ENCODE measurements at places on chromosomes 2 and 18.

GRCh38 chr2:39508198-39508597 lies 71.1 kb upstream of the MAP4K3 start:
- DNase-seq: no peak

GRCh38 chr2:219611306-219611705 lies 13.6 kb downstream of the STK11IP start:
- no peak for DNase-seq

DNA sequence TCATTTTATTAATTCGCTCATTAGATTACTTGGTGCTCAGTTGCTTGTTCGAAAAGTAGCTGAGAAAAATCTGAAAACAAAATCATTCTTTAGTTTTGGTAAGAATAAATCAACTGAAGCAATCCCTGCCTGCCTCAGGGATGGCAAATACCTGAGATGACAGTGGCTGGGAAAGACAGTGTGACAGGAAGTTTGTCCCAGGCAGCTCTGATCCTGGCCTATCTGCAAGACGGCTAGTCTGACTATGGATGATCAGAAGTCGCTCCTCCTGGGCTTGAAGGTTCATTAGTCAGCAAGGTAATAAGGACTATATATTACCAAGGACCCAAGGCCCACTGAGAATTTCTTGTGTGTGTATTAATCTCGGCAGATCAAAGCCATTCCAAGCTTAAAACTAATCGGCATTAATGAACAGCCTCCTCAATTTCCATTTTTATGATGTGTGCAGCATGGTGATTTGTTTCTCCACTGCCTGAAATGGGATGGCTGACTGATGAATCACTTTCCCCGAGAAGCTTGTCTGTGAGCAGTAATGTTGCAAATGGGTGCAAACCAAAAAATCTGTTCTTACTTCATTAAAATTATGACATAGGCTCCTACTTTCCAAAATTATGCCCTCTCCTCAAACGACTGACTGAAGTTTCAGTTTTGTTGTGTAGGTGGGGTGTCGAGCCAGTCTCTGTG lies 199.9 kb downstream of the ACTR3 start:
- no peak for DNase-seq

DNA sequence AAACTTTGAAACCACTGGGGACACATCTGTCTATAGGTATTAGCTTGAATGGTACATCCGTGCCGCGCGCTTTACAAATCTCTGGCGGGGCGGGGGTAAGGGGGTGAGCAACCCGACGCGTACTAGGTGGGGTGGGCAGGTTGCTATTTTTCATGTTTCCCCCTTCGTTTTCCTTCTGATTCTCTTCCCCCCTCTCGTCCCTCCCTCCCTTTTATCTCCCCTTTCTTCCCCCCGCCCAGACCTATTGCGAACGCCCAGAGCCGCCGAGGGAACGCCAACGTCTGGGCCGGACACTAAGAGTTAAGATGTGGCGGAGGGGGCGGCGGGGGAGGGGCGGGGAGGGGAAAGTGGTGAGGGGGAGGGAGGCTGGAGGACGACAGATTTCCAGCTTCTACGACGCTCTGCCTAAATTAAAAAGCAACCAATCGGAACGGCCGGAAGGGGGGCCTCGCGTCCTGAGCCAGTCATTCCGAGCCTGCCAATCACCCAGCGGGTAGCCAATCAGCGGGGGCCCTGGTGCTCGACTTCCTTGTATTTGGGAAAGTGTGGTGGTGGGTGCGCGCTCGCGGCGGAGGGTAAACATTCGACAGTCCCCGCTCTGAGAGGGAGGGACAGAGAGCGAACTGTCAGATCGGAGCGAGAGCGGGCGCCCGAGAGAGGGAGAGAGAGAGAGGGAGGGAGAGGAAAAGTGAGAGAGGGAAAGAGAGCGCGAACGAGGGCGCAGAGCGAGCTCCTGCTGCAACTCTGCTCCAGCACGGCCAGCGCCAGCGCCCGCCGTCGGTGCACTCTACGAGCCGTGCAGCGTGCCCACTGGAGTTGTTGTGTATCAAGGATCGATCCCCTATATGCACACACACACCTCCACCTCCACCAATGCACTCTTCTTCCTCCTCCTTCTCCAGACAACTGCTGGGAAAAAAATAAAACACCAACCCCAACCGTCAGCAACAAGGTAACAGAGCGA lies at the start of gene POU3F3:
Gene POU3F3 (plus strand): TSS at position 582 of the 964 bp plus-strand sequence. CDS start 1,396 bp downstream, outside the sequence.
- DNase-seq: no peak

- DNase-seq: no peak
Observed at GRCh38 chr18:49851624-49852023, 38.3 kb upstream of the ACAA2 start.

DNA sequence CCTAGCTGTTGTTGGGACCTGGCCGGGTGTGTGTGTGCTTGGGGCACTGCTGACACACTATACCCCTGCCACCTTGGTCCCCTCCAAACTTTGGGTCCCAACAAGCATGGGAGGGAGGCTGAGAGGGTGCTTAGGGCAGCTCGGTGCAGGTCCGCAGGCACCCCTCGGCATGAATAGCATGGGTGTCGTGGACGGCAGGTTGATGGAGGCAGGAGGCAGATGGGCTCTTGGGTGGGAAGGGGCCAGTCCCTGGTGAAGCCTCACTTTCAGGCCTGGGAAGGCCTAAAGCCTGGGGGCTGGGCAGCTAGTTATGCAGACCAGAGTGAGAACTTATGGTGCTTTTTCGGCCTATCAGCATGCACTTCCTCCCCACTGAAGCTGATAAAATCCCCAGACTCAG lies 164.2 kb downstream of the CDH19 start:
- no peak for DNase-seq

DNA sequence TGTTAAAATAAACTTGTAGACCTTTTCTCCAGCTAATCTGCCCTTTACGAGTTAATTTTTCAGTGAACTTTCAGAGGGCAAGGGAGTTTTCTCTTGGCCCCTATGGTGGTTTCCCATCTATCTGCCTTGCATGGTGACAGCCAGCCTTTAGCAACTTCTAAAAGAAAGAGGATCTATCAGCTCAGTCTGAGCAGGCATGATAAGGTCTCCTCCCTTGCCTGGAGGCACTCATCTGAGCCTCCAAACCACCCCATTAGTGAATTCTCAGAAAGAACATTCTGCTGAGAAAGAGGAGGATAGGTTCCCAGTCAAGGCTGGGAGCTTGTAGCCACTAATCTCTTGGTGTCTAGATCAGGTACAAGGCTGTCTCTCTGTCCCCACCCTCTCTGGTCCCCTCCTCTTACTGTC lies 10.7 kb upstream of the GYPC start:
- DNase-seq: no peak

DNA sequence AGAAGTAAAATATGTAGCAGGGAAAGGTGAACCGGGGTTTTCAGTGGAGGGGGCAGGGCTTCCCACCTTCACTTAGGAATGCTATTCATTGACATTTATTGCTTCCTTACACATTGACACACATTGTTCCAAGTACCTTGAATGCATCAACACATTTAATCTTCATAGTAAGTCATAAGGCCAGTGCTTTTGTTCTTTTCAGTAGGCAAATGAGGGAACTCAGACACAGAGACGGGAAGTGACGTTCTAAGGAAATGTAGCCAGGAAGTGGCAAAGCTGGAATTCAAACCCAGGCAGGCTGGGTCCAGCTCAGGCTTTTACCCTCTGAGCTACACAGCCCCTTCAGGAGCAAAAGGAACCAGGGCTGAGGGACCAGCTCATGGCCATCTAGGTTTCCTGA lies 20.7 kb downstream of the BMP10 start:
- no peak for DNase-seq

DNA sequence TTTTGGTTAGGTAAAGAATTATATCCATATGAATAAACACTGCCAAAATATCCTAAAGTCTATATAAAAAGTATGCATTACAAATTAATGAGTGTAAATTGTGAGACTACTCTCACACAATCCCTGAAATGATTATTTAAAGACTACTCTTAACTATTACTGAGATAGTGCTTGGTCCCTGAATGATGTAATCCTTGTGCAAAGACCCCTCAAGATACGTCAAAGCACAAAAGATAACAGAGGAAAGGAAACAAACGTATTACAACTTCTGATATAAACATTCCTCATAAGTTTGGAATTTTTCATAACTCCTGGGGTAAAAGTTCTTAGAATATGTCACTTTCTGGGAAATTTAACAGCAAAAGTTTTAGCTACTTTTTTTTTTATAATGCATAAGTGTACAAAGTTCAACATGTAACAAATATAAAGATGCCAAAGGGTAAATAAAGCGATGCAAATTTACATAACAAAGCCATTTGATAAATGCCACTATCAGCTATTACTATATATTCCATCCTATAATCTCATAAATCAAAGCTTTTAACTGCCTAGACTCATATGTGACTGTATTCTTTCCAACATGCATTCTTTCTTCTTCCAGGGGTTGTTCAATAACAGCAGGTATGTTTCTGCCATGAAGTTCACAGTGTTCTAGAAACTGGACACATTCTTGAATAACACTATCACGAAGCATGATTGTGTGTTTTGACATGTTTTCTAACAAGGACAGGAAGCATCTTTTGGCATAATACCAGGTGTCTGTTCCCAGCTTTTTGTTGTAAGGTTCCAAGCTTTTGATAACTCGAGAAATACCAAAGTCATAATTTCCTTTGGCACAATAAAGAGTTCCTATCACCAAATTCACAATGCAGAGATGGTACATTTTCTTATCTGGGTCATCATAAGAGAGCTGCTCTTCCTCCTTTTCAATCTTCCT lies 158.0 kb downstream of the AGPS start:
- DNase-seq: no peak

- DNase-seq: no peak
Observed at GRCh38 chr2:160632084-160632975, 138.7 kb upstream of the RBMS1 start.

GRCh38 chr18:46639386-46639785 lies 17.6 kb downstream of the LOXHD1 start:
- no peak for DNase-seq

- no peak for DNase-seq
Observed at GRCh38 chr2:127032621-127033020, 74.3 kb downstream of the BIN1 start.

DNA sequence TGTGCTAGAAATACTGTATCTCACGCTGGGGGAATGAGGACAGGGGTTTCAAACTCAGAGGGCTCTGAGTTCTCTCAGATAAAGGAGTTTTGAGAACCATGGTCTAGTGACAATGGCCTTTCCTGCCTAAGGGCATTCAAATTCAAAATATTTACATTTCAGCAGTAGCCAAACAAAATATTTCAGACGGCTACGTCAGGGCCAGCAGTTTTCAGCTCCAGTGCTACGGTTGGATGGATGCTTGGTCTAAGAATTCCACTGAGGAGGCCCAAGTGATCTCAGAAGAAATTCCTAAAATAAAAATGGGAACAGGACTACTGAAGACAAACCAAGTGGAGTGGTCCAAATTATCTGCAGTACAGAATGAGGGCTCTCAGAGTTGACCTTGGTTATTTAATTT lies 41.1 kb upstream of the SCG2 start:
- no peak for DNase-seq

DNA sequence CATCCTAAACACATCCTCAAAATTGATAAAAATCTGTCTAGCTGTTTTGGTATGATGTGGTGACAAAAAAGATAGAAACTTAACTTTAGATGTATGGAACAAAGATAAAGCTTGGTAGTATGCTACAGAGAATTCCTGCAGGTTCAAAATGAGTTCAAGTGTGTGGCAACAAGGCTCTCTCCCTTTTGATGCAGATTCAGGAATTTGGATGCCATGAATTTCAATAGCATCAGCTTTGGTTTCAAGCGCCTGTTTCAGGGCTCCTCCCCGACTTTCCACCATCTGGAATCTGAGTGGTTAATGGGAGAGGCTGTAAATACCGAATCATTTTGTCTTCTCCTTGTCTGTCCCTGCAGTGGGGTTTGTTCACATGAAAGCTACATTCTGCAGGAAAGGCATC lies 180.6 kb downstream of the MTX2 start:
- DNase-seq: no peak

DNA sequence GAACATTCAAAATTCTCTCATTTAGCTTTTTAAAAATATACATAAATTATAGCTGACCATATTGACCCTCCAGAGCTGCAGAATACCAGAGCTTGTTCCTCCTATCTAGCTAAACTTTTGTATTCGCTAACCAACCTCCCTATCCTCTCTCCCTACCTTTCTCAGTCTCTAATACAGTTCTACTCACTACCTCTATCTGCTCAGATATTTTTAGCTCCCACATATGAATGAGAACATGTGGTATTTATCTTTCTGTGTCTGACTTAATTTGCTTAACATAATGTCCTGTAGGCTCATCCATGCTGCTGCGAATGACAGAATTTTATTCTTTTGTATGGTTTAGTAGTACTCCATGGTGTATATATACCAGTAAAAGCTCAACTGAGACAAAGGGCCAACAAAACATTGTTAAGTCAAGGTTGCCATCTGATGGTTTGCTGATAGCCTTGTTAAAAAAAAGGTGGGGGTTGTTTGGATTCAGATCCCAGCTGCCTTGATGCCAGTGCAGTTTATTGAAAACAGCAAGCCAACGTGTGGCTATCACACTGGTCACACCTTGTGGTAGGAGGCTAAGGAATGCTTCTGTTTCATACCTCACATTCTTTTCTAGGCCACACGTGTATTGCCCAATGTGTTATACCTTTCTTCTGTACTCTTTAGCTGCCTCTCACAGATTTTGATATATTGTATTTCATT lies 101.5 kb downstream of the VWA3B start:
- DNase-seq: no peak

GRCh38 chr18:22173221-22173927 lies 4.0 kb downstream of the GATA6 start:
- no peak for DNase-seq

GRCh38 chr18:22132763-22133162 lies 36.6 kb upstream of the GATA6 start:
- no peak for DNase-seq

GRCh38 chr18:55153346-55153745 lies 194.1 kb upstream of the CCDC68 start:
- DNase-seq: no peak

- no peak for DNase-seq
Observed at GRCh38 chr2:11750422-11750821, 4.0 kb downstream of the LPIN1 start.

DNA sequence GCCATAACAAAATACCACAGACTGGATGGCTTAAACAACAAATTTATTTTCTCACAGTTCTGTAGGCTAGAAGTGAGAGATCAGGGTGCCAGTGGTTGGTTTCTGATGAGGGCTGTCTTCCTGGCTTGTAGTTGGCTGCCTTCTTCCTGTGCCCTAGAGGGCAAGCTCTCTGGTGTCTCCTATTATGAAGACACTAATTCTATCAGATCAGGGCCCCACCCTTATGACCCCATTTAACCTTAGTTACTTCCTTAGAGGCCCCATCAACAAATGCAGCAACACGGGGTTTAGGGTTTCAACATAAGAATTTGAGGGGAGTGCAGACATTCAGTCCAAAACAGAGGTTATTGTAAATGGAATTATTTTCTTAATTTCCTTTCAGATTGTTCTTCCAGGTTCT lies 22.9 kb downstream of the CYP27A1 start:
- DNase-seq: no peak
